ENCODE measurements at places on chromosomes 2 and 18.

DNA sequence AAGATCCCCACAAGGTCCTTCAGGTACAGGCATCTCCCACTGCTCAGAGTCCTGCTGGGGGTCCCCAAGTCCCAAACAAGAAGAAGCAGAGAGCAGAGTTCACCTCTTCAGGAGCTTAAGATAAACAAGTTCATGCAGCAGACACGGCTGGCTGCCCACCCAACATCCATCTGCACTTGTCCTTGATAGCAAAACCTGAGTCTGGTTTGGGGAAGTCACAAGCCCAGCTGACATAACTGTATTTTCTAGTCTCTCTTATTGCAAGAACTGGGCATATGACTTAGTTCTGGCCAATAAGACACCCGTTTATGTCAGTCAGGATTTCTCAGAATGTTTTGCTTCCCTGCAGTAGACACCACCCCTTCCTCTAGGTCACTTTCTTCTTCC, 31.8 kb downstream of the AFF3 start:
- no peak for DNase-seq

GRCh38 chr2:47907039-47907781, 912 bp upstream of the FBXO11 start:
- no peak for DNase-seq

- DNase-seq, result no peak
Observed at GRCh38 chr2:20696366-20696765, 29.4 kb downstream of the GDF7 start.

DNA sequence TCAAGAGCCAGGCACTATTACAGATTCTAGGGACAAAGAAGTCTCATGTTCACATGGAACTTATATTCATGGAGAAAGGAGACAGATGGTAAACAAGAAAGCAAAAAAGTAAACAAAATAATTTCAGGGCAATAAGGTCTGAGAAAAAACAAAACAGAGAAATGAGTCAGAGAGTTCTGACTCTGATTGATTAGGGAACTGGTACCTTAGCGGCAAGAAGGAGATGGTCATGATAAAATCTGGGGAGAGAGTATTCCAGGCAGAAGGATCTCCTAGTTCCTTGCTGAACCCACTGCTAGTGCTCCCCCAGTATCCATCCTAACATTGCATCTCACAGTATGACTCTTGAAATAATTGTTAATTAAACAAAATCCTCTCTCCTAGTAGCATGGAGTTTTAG, 161.8 kb upstream of the KLF7 start:
- DNase-seq, result no peak

- no peak for DNase-seq
Observed at GRCh38 chr2:26000561-26001082, 18.3 kb upstream of the KIF3C start.

- no peak for DNase-seq
Observed at GRCh38 chr2:132522901-132523300, 106.3 kb downstream of the GPR39 start.

GRCh38 chr2:676647-677055, 555 bp downstream of the TMEM18 start:
- peak; percentile 91 for DNase-seq

GRCh38 chr2:46847726-46848412, 67.7 kb downstream of the MCFD2 start:
- DNase-seq, result no peak

DNA sequence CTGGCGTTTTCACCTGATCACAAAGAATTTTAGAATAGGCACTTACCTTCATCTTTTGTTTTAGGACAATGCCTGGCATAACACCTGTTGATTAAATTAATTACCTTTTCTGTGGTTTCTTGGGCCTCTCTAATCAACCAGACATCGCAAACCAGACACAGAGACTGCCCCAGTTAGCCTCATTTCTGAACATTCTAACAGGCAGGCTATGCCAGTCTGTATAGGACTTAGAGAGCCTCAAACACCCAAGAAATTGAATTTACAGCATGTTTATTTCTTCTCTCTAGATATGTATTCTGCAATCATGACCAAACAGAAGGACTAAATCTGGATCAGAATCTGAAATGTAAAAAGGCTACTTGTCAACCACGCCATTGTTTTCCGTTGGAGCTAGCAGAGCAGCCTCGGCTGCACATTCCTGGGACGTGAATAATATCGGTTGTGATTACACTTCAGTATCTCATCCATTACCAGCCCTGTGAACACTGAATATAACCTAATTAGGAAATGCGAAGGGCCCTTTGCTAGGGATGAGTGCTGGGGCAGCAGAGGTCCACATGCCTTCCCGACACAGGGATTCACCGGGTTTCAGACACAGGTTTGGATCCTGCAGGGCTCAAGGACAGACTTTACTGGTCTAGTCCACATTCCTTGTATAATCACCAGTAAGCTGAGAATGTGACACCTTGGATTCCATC, 17.5 kb upstream of the CDC42EP3 start:
- DNase-seq, result no peak

- DNase-seq, result no peak
Observed at GRCh38 chr18:44918142-44918476, 237.4 kb downstream of the SETBP1 start.

DNA sequence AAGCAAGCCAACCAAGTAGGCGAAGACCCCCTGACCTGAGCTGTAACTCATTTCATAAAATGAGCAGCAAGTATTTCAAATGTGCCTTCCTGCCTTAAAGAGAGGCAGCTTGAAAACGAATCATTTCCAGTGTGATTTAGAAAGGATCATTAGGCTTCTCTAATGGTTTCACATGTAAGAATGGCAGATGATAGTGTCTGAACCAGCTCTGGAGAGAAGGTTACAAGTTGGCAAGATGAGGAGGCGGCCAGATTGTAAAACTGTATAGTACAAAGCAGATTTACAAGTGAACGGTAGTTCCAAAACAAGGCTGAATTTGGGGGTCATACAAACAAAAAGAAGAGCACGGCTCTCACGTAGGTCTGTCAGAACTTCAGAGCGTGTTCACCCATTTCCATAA, 132.4 kb downstream of the ZNF516 start:
- DNase-seq, result no peak

DNA sequence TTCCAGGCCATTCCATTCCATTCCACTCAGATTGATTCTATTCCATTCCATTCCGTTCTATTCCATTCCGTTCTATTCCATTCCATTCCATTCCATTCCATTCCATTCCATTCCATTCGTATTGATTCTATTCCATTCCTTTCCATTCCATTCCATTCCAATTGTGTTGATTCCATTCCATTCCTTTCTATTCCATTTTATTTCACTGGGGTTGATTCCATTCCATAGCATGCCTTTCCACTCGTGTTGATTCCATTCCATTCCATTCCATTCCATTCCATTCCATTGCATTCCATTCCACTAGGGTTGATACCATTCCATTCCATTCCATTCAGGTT, 1142.3 kb downstream of the RPIA start:
- DNase-seq, result no peak

- DNase-seq, result no peak
Observed at GRCh38 chr2:101399021-101399799, 11.9 kb upstream of the CREG2 start.

- no peak for DNase-seq
Observed at GRCh38 chr2:83058683-83059082, 1400.4 kb downstream of the SUCLG1 start.

DNA sequence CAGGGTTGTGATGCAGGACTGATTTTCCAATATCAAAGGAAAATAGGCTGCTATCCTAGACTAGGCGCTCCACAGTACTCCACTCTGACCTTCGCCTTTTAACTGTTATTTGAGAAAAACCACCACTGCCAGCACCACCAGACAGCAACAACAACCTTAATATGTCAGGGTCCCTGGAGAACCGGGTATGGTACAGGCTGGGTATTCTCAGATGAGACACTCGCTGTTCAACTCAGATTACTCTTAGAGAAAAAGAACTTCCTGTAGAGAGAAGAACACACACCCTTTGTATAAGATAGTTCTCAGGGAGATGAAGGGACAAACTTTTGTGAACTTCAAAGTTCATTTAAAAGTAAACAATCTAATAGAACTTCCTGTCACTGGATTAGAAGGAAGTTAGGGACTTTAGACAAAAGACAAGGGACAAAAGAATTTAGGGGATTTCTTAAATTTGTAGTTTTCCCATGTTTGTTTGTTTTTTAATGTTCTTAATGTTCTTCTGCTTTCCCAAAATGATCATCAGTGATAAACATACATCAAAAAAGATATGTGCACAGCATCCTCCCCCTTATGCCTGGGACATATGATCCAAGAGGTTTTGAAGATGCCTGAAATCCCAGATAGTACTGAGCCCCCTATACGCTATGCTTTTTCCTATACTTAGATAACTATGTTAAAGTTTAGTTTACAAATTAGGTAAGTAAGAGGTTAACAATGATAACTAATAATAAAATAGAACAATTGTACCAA, 41.3 kb upstream of the PPP1R1C start:
- DNase-seq, result no peak

DNA sequence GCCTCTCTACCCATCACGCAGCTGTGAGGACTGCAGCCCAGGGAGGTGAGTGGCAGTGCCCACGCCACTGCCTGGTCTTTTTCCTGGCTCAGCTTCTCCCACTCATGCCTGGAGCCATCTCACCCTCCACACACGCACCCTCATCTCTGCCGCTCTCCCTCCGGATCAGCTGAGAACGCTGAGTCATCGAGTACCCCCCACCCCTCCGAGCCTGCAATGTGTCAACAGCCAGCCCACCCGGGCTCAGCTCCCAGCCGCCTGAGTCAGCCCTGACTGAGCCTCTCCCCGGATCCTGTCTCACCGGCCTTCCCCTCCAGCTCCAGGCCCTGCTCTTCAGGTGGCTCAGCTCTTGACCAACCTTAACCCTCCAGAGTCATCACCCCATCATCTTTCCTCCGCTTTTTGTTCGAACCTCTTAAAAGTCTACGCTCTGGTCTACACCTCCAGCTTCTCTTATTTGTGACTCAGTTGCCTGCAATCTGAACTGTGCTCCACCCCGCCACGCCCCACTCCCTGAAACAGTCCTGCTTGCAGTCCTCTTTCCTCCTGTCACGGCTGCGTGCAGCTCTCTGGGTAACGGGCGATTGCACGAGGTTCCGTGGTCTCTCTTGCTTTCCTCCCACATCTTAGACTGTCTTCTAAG, 94.4 kb upstream of the ASAP2 start:
- DNase-seq, result no peak

DNA sequence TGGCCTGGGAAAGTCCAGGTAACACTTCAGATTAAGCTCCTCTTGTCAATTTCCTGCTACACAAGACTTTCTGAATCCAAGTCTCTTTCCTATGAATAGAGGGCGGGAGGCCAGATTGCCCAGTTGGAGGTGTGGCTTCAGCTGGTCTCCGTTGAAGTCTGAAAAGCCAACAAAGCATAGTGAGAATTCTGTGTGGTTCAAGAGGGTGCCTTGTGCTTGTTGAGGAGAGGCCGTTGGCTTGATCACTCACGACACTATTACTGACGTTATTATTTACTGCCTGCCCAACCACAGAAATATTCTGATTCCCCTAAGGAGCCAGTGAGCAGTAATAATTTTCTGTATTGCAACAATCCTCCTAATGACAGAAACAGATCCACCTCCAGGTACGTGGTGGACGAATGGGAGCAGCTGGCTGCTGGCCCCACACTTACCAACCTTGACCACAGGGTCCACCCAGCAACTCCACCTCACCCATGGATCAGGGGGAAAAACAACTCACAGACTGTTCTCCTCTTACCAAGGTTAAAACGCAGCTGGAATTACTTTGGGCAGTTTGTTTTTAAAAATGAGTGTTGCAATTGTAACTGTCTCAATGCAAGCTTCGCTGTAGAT, 21.9 kb downstream of the NRP2 start:
- no peak for DNase-seq

GRCh38 chr18:44802508-44802907, 121.8 kb downstream of the SETBP1 start:
- no peak for DNase-seq

GRCh38 chr2:233093721-233094120, 33.6 kb downstream of the INPP5D start:
- DNase-seq, result no peak

GRCh38 chr2:100197631-100198153, 55.3 kb upstream of the AFF3 start:
- DNase-seq, result no peak

- no peak for DNase-seq
Observed at GRCh38 chr2:220779931-220780330, 792.2 kb downstream of the EPHA4 start.

DNA sequence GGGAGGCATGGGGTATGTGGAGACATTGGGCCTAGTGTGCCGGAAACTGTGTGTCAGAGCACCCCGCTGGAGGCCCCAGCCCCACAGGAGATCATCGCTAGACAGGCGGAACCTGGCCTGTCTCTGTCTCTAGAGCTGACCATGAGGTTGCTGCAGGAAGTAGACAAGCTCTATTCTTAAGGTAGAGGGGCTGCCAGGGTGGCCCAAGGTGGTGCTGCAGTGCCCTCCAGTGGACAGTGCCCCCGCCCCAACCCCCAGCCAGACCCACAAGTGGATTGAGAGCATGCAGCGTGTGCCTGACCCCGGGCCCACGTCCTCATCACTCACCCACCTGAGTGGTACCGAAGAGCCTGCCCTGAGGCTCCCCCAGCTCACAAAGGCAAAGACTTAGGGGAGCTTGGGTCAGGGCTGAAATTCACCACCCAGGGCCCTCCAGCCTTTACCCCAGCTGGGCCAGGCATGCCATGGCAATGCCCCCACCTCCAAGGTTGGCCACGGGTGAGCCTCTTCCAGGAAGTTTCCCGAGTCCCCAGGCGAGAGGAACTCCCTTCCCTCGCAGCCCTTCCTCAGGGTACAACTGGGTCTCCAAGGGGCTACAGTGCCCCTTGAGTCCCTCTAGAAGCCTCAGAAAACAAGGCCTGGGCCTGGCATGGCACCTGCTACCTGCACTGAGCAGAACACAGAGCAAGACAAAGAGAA, 155.0 kb downstream of the TTC32 start:
- DNase-seq, result no peak

- DNase-seq, result no peak
Observed at GRCh38 chr2:58845011-58845410, 603.9 kb upstream of the FANCL start.
